ENCODE measurements at places on chromosomes 16 and 17.

DNA sequence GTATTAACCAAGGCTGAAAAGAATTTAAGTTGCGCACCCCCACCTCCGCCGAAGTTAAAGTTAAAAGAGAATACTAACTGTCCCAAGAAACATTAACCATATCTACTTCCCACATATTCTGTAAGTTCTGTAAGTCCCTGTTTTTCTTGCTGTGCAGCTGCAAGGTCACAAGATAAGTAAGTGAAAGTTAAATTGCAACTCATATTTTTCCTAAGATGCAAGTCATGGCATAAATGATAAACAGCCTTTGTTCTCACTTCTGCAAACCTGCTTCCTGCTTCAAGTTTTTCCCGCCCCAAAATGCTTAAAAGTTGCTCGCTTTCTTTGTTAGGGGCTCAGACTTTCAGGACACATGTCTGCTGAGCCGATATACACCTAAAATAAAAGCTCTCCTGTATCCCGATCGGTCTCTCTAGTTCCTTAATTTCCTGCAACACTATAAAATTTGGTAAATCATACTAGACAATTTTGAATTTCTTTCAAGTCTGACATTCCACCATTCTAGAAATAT lies 32.6 kb upstream of the ABCA9 start:
- ATAC-seq, result peak; percentile 60

DNA sequence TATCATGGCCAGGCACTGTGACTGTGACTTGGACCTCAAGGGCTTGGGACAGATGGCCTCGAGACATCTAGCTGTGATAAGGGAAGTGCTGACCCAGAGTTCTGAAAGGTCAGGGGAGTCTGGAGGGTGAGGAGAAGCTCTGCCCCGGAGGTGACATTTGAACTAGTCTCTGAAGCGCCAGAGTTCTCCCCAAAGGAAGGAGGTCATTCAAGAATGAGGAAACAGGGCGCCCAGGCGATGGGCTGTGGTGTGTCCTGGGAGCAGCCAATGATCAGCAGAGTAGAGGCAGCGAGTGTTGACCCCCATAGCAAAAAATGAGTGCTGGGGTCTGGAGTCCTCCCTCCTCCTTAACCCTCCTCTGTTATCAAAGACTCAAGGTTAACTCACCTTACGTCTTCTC lies 4.9 kb downstream of the STARD3 start:
- no peak for ATAC-seq

- ATAC-seq, result no peak
Observed at GRCh38 chr17:81420769-81421462, 25.7 kb downstream of the BAHCC1 start.

- peak; percentile 10 for ATAC-seq
Observed at GRCh38 chr16:88387180-88387765, 4.5 kb downstream of the ZNF469 start.

GRCh38 chr16:50247906-50248608 lies 18.3 kb upstream of the ADCY7 start:
- no peak for ATAC-seq

DNA sequence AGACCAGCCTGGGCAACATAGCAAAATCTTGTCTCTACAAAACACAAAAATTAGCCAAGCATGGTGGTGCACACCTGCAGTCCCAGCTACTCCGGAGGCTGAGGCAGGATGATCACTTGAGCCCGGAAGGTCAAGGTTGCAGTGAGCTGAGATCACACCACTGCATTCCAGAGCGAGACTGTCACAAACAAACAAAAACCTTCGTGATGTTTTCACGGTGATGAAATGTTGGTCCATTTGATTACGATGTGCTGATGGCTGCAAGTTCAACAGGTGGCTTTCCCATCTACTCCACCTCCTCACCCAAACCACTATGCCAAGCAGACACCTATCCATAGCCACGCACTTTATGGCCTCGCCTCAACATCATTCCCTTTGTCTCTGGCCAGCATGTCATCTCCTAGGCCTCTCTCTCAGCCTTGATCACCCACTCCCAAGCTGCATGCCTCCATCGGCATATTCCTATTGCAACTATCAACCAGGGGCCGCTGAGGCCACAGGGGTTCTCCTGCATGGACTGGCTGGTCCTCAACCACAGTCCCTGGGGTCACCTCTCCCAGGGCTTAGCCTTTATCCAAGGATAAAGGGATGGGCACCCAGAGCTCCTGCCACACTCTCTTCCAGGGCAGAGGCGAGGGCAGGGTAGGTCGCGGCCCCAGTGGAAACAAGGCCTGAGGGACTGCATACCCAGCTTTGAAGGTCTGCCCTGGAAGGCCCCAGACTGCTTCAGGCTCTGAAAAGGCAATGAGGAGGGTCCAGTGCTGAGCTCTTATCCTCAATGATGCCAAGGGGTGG lies 17.1 kb upstream of the ALOX15B start:
- ATAC-seq, result no peak

- ATAC-seq, result no peak
Observed at GRCh38 chr16:89472711-89473075, 17.7 kb downstream of the ANKRD11 start.

GRCh38 chr17:10751563-10751962 lies 21.7 kb upstream of the TMEM220 start:
- ATAC-seq, result no peak

- ATAC-seq, result no peak
Observed at GRCh38 chr16:89723279-89724250, 2.2 kb downstream of the ZNF276 start.

DNA sequence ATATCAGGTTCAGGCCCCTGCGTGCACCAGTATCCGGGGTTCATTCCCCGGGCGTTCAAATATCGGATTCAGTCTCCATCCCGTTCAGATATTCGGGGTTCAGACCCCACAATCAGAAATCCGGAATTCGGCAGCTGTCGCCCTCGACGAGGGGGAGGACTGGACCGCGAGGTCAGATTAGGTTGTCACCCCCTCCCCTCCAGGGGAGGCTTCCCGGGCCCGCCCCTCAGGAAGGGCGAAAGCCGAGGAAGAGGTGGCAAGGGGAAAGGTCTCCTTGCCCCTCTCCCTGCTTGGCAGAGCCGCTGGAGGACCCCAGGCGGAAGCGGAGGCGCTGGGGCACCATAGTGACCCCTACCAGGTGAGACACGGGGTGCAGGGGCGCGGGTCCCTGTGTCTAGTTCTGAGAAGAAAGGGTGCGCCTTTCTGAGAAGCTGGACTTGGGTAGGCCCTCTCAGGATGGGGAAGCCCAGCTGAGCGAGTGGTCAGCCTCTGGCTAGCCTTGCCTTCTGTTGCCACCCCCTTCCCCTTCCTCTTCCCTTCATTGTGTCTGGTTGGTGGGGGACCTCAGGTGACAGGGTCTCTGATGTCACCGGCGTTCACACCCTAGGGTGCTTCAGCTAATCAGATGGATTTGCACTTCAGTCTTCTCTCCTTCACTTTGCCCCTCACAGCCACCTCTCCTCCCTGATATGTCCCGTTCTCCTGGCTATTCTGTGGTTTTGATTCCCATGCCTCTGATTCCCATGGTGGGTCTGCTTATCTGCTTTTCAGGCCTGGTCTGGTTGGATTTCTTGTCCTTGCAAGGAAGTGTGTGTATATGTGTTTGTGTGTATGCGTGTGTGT lies 844 bp downstream of the TAOK2 start:
- no peak for ATAC-seq

DNA sequence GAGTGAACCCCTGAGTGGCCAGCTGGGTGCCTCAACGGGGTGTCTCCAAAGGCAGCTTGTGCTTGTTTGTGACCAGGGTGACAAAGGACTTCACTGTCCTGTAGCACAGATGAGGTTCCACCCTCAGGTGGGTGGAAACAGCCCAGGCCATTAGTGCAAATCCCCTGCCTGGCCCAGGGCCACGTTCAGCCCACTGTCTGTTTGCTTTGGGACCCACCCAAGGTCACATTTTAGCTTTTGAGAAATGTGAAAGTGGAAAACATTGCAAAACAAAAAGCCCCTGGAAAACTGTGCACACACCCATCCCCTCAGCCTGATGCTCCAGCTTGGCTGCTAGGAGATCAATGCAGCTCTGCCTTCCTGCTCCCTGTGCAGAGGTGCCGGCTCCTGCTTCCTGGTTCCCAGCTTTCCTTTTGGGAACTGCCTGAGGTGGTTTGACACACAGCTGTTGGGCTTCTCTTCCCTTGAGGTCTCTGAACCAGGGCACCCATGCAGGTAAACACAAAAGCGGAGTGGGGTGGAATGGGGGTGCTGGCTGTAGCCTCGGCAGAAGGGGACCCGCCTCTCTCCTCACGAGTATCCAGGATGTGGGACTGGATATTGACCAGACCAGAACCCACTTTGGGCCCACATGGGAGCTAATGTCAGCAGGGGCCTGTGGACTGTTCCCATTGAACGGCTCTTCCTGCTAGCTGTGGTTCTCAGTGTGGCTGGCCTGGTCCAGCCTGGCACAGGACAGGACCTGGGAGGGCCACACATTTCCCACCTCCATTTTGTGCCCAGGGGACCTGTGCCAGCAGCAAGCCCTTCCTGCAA lies 7.9 kb upstream of the SPHK1 start:
- ATAC-seq, result no peak
